Stimulated activated CD8-positive, alpha-beta memory T cell treated with anti-CD3 and anti-CD28 coated beads, Interleukin-15, amount 100 ng/mL, for 4 hours (primary cell): ENCODE measurements at places on chromosomes 5 and 9.

GRCh38 chr9:74940600-74940999 lies 12.1 kb downstream of the C9orf40 start:
- DNase-seq: no peak

DNA sequence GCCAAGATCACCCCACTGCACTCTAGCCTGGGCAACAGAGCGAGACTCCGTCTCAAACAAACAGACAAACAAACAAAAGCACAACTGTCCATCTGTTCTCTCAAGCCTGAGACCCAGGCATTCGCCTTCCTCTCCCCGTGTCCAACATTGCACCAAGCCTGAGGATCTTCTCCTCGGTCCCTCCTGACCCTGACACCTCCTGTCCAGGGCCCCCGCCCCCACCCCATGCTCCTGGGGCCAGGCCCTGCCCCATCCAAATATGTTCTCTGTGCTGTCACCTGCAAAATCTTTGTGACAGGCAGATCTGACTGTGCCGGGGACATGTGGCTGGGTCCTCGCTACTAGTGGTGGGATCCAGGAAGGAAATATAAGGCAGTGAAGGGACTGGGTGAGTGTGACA lies 33.4 kb upstream of the UNC5A start:
- no peak for DNase-seq

DNA sequence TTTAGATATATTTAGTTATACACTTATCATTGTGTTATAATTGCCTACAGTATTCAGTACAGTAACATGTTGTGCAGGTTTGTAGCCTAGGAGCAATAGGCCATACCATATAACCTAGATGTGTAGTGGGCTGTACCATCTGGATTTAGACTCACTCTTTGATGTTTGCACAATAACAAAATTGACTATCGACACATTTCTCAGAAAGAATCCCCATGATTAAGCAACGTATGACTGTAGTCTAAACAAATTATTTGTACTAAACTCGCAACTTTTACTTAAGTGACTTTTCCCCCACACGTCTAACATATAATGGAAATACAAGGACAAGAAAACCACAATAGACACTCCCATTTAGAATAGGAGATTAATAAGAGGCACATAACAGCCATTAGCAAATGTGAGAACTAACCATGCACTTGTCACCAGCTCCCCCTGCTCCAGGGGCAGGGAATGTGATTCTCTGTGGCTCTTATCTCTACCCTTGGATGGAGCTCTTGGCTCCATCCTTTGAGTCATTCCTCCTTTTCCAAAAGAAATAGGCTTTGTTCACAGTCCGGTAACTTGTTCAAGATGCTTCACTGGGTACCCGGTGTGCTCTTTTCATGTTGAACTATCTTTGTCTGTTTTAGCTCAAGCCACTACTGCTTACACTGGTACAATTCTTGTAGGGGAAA lies 8.7 kb upstream of the B4GALT1 start:
- DNase-seq: no peak

GRCh38 chr5:14726066-14726838 lies 61.7 kb downstream of the OTULIN start:
- DNase-seq: no peak

GRCh38 chr9:107079589-107079988 lies 203.5 kb upstream of the RAD23B start:
- DNase-seq: no peak
